LoVo (cell line): ENCODE measurements at places on chromosomes 1 and 21.

- no peak for DNase-seq
Observed at GRCh38 chr1:226882631-226883409, 12.4 kb downstream of the PSEN2 start.

GRCh38 chr1:153945795-153946621 is 510 bp downstream of the DENND4B start:
- DNase-seq, result peak; percentile 53

- no peak for DNase-seq
Observed at GRCh38 chr1:110726755-110727154, 52.0 kb upstream of the KCNA3 start.

GRCh38 chr1:15708486-15709137 is 24.5 kb downstream of the PLEKHM2 start:
- DNase-seq, result no peak

DNA sequence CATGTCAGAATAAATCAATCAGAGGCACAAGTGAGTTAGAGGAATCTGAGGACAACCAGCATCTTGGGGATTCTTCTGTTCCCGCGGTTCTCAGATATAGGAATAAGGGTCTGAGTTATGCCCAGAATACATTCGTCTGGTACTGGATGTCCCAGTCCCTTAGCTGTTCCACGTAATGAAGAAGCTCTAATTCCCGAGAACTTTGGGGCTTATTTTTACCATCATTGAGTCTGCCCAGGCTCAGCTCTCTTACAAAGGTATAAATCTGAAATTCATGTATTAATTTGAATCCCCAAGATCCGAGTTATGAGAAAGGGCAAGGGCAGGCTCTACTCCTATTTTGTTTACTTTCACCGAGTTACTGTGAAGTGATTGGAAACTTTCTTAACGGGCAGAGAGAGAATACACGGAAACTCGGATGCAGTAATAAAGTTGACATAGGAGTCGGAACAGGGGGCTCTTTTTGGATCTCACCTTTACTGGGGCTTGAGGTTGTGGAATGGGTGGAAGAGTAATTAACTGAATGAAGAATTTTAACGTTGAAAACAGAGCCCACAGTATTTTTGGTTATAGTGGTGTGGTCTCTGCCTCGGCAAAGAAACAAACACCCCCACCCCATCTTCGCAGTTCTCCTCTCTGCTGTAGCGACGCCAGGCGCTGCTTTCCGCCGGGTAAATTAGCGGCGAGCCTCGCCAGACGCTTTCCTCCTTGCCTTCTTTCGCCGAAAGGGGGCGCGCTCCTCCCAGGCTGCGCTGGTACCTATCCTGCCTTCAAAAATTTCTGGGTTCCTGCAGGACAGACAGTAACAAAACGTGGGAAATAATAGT is 7.1 kb downstream of the PRRX1 start:
- no peak for DNase-seq
